HL-60 (cell line): ENCODE measurements at places on chromosomes 2 and 18.

GRCh38 chr2:25497918-25498407 lies 156.2 kb upstream of the DNMT3A start:
- no peak for DNase-seq

DNA sequence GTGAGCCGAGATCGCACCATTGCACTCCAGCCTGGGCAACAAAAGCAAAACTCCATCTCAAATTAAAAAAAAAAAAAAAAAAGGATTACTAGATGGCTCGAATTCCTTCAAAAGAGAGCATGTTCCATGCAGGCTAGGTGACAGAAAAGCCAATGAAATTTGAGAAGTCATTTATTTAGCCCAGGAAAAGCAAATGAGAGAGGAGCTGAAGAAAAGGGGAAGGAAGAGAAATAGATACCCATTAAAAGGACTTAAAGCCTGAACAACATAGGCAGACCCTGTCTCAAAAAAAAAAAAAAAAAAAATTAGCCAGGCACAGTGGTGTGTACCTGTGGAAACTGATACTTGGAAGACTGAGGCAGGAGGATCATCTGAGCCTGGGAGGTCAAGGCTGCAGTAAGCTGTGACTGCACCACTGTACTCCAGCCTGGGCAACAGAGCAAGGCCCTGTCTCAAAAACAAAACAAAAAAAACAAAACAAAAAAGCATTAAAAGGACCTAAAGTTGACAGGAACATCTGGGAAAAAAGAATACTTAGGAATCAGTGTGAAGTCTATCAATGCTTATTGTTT lies 11.1 kb downstream of the SEPTIN10 start:
- DNase-seq = no peak

- DNase-seq = no peak
Measured at GRCh38 chr2:227163998-227164762, at the start of the genes COL4A3 and COL4A4. TSS of gene COL4A3 (plus strand) at chr2:227164624. CDS start at chr2:227164727, 103 bp downstream. TSS of gene COL4A4 (minus strand) at chr2:227164205. CDS start at chr2:227147483, 16,722 bp downstream.

- no peak for DNase-seq
Measured at GRCh38 chr18:12468445-12468844, 60.7 kb downstream of the PRELID3A start.

DNA sequence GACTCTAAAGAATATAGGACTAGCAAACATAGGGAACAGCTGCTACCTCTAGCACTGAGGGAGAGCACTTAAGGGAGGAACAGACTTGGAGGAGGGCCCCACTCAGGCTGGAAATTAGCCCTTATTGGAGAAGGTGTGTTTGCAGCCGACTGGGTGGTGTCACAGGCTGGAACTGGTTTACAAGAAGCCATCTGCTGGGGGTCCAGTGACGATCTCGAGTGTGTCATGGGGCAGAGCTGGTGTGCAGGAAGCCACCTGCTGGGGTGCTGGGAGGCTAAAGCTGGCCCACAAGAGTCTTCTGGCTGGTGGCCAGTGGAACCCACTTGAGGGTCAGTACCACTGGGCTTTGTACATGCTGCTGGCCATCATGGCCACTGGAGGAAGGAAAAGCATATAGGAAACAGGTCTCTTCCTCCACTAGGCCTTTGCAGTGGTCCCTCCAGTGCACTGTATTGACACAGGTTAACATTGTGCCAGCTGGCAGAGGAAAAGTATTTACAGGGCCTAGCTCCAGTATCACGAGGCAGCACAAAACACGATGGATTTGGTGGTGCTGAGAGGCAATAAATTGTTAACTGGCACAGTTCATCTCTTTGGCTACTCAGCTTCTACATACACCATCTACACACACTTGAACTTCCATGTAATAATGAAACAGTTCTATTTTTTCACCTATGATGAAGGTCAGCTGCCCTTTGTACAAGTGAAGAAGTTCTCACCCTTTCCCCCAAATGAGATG lies 43.6 kb downstream of the MAP3K20 start:
- DNase-seq = no peak
